ENCODE measurements at places on chromosomes 13 and 19.

GRCh38 chr19:39481229-39481545, 549 bp downstream of the TIMM50 start:
- DNase-seq: no peak

GRCh38 chr19:47096100-47096704, 17.4 kb downstream of the ZC3H4 start:
- no peak for DNase-seq

- DNase-seq: no peak
These were observed 30.4 kb upstream of the GRTP1 start for GRCh38 chr13:113394339-113394640.

DNA sequence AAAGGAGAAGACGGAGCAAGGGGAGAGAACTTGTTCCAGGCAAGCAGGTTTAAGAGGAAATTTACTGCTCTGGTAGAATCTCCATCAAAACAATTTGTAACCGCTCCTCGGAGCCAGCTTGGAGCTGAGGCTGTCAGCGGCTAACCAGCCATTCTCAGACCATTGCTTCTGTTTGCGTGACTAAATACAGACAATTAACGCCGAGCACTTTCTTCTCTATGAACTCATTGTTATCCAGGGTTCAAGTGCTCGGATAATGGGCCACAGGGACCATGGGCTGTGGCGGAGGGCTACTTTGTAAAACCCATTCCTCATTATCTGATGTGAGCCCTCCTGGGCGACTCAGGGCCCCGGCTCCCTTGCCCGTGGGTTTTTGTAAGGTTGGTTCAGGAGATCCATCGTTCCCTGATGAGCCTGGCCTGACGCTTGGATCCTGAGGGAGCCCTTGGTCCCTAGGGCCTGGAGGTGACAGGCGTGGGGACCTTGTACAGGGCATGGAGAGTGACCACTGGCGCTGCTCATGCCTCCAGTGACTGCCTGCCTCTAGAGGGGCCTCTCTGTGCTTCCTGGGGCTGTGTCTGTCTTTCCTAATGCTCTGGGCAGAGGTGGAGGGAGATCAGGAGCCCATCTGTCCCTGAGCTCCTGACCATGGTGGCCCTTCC, 61.5 kb upstream of the ZNF536 start:
- DNase-seq: no peak

GRCh38 chr13:20869540-20869939, 33.0 kb downstream of the XPO4 start:
- DNase-seq: no peak

All from effector CD8-positive, alpha-beta T cell (primary cell).